ENCODE measurements at places on chromosomes 2 and 18.

DNA sequence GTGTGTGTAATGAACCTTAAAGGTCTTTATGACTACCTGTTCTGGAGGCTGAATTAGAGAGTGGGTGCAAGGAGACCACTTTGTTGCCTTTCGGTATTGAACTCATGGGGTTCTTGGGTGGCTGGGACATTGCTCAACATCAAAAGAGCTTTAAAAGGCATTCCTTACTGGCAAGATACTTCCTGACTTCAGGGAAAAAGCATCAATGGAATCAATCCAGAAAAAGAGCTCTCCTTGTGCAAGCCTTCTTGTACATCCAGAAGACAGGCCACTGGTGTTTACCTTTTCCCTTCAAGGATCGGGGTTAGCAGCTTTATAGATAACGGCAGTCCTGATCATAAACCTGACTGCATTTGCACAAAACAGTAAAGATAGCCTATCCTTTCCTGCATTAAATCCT lies 9.5 kb downstream of the PNO1 start:
- no peak for DNase-seq

DNA sequence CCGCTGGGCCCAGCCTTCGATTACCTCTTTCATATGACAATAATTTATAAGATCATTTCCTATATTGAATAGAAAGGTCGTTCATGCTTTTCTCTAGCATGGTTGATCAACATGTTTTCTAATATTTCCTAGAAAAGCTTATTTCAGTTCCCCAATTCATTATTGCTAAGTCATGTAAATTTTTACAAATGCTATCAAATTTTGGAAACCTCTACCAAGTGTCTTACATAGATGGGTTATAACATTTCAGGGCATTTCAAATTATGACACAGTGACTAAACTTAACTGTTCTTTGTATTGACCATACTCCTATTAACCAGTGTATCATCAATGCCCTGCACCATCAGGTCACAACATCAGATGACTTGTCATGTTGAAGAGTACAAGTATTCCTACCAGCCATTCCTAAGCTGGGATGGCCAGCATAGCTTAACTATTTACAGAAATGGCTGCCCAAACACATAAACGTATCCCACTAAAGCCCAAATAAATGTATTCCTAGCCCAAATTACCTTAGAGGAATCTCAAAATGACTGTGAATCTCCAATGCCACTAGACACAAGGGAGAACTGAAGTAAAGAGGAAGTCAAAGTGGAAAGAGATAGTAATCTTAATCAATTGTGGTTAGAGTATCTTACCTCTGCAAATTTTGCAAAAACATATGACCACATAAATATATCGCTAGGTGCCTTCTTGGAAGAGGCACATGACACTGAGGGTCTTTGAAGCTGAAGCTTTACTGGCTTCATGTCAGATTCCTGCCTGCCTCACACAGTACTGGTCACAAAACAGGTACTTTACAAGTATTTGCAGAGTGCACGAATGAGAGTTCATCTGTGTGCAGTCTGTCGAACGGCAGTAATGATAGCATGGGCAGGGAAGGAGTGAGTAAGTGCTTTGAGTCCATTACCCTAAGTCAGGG lies 87.3 kb upstream of the TLK1 start:
- peak; percentile 29 for DNase-seq

DNA sequence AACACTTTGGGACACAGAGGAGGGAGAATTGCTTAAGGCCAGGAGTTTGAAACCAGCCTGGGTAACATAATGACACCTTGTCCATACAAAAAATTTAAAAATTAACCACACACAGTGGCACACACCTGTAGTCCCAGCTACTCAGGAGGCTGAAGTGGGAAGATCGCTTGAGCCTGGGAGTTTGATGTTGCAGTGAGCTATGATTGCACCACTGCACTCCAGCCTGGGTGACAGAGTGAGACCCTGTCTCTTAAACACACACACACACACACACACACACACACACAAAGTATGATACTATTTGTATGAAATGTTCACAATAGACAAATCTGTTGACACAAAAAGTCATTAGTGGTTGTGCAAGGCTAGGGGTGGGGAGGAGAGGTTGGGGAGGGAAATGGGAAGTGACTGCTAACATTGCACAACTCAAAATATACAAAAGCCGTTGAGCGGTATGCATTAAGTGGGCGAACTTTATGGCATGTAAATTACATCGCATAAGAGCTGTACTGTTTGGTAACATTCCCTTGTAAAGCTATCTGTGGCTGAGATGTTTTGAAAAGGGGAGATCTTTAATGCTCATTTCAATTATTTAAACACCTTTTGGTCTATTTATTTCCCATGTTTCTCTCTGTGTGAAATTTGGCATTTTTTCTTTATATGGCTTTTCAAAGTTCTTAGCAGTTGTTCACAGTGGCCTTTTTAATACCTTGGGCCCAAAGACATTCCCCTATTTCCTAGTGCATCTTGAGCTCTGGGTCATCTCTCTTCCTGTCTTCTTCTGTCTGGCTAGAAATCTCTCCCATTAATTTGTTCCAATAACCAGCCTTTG lies 58.9 kb upstream of the ZNF516 start:
- DNase-seq = peak; percentile 55

DNA sequence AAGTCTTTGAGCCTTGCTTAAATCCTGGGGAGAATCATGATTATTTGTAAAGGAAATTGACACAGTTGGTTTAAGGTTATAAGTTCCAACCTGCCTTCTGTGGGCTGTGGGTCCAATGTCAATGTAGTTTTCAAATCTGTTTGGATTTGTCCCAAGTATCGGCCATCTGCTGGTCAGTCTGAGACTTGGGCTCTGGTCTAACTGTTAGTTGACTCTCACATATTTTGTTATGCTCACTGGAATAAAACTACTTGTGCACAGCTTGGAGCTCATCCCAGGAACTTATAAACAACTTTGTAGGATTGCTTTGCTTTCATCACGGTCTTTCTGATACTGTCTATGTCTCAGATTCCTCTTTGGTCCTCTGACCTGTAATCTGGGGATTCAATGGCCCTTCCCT lies 1026.2 kb upstream of the ZEB2 start:
- no peak for DNase-seq
